COLO829 (cell line): ENCODE measurements at places on chromosomes 16 and 17.
A peak's percentile ranks its signal among the peaks of the same experiment; 100 is the strongest.

DNA sequence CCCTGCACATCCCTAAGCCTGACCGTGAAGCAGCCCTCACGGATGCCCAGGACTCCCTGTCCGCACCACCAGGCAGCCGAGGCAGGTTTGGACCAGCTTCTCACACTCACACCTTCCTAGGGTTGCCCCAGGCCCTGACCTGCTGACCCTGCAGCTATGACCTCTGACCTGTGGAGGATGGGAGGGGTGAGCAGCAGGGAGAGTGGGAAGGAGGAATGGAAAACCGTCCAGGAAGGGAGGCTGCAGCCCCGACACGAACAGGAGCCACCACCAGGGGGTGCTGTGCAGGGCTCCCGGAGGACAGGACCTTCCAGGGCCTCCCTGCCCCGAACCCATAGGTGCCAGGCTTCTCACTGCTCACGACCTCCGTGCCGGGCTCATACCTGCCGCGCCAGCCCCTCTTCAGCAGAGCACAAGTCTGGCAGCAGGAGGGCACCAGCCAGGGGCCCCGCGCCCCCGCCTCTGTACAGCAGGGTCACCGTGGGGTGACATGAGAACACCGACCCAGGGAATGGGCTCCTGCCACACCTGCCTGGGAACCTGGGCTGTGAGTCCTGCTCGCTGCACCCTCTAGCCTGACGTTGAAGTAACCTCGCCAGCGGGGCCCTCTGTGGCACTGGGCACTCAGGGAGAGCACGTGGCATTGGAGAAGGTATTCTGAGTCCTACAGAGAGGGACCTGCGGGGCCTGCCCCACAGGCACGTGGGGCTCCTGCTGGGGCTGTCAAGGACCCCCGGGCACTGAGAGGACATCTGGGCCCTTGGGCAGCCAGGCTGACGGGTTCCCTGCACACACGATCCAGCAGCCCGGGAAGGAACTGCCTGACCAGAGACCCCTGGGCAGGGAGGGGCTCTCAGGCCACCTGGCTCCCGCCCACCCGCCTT, 37.6 kb downstream of the CTU2 start:
- DNase-seq, result peak; percentile 39

DNA sequence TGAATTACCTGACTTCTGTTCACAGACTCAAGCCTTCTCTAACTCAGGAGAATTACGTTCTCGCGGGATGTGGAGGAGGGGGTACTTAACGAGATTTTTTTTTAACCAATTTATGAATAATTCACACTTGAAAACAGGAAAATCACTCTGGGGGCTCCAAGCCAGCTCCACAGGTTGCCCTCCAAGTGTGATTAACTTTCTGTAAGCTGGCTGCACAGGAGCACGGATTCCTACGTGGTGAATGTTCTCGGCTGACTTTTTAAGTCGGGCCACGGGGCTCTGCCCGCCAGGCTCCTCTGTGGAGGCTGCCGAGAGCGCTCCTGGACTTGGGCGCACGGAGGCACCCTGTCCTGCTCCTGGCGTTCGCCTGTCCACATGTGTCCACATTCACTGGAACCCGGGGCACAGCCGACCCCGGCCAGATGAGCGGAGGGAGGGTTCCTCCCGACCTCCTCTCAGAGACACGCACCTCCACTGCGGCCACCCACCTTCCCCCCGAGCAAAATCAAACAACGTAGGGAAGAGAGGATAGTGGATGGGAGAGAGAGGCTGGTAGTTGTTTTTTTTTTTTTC, 147.1 kb upstream of the CHMP6 start:
- DNase-seq, result no peak

DNA sequence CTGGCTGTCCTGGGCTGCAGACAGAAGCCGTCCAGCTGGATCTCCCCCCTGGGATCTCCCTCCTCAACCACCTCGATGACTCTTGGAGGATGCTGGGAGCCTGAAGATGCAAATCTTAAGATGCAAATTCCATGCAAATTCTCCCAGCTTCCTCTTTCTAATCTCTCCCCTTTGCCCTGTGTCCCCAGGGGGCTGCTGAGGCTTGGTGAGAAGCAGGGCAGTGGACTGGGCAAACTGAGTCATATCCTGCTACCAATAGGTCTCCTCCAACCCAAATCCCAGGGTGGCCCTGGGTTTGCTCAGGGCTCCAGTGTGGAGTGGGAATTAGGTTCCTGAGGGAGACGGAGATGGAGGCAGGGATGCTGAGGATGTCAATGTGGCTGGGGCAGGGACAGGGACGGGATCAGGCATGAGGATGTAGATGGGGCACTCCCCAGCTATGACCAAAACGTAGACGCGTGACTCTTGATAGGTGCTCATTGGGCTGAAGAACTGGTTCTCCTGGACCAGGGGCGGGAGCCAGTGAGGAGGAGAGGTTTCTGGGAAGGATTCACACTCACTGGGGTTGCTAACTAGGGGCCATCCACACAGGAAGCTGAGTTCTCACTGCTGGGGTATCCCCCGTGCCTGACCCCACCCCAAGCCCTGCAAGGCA, 3.6 kb upstream of the ALOX12B start:
- DNase-seq, result no peak

DNA sequence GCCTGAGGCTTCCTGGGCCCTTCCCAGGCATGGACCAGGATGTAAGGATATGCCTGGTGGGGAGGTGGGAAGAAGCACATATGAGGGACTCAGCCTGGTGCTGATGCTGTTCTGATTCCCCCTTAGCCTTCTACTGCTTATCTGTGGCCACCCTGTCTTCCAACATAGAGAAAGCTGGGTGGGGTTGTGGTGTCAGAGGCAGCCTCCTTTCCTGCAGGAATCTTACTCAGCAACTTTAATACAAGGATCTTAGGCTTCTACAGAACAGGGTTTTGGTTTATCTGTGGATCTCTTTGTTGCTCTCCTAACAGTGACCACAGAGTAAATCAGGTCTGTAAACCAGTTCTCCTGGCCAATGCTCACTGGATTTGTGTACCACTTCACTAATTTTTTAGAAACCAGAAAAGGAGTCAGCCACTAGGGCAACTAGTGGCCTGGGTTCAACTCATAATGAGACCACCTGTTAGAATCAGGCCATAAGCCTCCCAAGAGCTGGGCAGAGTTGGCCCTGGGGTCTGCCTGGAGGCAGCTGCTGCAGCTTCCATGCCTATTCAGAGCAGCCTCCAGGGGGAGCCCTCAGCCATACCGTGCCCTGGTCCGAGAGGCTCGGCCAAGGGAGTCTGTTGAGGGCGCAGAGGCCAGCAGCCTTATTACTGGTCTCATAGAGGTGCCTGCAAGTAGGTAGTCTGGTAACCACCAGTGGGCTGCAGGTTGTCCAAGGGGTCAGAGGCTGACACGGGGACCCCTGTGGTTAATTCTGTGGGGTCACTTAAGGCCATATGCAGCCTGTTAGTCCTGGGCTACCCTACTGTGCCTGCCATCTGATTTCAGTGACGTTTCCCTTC, 7.1 kb downstream of the HAS3 start:
- DNase-seq, result peak; percentile 43

- no peak for DNase-seq
Observed at GRCh38 chr17:2398655-2399571, 1.9 kb downstream of the MNT start.

DNA sequence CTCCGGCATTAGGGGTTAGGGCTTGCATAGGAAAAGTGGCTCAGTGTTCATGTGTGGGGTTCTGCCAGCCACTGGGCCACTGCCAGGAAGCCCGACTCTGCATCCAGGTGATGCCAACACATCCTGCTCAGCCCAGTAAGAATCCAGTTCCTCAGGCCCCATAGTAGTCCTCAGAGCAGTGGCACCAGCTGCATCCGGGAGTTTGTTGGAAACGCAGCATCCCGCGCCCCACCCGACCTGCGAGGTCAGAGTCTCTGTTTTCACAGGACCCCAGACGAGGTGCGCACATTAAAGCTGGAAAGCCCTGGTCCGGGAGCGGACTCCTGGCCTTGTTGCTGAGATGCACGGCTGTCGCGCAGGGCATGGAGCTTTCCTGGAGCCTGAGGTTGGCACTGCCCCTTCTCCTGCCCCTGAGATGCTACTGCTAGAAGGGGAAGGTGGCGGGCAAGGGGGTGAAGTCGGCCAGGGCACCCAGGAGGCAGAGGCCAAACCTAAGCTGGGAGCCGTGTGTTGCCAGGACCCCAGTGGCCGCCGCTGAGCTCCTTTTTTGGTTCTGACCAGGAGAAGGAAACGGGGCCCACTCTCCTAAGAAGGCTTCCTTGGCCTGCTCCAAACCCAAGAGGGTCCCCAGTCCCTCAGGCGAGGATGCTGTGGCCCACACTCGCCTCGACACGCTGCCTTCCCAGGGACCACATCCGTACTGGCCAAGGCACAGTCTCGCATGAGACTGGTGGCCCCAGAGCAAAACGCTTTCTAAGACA, 44.4 kb downstream of the NOS2 start:
- no peak for DNase-seq

DNA sequence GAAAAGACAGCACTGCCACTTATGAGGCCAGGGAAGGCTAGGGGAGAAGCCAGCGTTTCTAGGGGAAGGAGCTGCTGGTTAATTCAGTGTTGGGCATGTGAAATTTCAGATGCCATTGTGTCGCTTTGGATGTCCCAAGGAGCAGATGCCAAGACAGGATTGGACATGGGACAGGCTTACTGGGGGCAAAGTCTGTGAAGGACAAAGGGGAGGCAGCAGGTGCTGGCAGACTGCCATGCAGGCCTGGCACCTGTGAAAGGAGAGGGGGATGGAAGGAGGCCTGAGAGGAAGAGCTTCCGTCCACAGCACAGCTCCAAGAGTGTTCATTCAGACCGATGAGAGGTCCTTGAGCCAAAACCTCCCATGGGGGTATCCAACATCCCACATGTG, 255.5 kb upstream of the RPL38 start:
- no peak for DNase-seq

GRCh38 chr16:28202147-28202746, 9.5 kb downstream of the XPO6 start:
- DNase-seq, result no peak

DNA sequence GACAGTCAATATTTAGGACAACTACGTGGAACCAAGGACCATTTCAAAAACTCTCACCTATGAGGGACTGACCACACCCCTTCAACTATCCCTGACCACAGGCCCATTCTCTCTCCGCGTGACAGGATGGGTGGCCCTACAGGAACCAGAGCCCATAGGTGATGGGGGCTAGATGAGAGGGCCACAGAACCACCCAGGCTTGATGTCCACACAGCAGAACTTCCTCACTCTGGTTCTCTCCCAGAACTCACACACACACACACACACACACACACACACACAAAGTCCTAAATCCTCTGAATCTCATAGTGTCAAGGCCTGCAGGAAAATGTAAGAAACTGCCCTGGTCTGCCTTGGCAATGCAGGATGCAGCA, 1.5 kb downstream of the ZNF319 start:
- DNase-seq, result no peak

DNA sequence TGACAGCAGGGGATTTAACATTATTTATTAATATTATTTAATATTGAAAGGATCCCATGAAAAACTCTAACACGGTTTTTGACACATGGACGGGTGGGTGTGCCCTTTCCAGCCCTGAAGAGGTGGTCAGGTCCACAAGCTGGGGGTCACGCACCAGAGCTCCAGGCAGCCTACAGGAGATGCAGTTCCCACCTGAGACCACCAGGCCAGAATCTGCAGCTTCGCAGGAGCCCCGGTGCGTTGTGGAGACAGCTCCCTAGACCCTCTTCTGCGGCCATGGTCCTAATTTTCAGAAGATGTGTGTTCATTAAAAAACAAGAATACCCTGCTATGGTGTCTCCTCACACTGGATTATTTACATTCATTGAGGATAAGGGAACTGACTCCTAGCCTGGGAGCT, 331.1 kb downstream of the C16orf95 start:
- no peak for DNase-seq

DNA sequence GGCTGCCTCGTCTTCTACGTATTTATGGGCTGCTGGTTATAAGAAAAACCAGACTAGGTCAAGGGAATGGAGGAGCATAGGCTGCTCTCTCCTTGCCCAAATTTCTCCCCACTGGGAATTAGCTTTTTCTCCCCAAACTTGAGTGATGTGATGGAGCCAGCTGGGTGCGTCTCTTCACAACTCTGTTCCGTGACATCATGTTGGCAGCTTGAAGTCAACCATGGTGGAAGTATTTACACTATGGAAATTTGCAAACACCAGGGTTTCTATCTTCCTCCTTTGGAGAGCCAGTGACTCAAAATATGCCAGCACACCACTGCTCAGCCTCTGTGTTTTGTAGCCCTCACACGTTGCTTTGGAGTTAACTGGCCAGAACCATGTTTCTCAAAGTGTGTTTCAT, 78.1 kb downstream of the OR1D5 start:
- no peak for DNase-seq

- no peak for DNase-seq
Observed at GRCh38 chr17:70329721-70330120, 160.4 kb downstream of the KCNJ2 start.

DNA sequence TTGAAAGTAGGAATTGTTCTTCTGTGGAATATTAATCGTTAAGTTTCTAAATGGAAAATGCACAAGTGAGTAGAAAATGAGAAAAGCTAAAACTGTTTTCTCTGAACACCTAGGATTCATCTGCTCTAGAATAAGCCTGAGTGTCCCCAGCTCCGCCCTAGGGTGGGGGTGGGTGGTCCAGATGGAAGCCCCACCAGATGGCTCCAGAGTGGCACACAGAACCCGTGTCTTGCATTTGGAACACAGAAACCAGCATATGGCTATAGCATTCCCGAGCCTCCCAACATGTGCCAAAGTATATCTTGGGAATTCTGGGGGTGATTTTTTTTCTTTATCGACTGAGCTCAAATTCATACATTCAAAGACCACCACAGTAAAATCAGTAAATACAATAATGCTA, 517.7 kb upstream of the PSMD7 start:
- DNase-seq, result no peak

- peak; percentile 63 for DNase-seq
Observed at GRCh38 chr17:58679263-58680037, 12.4 kb downstream of the TEX14 start.

DNA sequence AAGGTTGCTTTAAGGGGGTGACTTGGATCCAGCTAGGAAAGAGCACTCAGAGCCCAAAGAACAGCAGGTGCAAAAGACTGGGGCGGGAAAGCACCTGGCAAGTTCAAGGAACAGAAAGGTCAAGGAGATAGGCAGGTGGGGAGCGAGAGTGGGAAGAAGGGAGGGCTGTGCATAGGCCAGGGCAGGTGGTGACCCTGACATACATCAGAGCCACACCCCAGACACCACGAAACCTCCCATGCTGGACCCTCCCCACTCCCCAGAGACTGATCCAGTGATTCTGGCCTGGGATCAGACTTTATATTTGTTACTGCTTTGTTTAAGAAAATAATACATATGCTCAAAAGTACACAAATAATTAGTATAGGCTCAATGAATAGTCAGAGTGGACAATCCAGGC, 48.5 kb upstream of the RBFOX3 start:
- no peak for DNase-seq

GRCh38 chr16:83723244-83723643, 84.5 kb upstream of the HSBP1 start:
- no peak for DNase-seq

- no peak for DNase-seq
Observed at GRCh38 chr16:4846503-4846900, 586 bp downstream of the GLYR1 start.

DNA sequence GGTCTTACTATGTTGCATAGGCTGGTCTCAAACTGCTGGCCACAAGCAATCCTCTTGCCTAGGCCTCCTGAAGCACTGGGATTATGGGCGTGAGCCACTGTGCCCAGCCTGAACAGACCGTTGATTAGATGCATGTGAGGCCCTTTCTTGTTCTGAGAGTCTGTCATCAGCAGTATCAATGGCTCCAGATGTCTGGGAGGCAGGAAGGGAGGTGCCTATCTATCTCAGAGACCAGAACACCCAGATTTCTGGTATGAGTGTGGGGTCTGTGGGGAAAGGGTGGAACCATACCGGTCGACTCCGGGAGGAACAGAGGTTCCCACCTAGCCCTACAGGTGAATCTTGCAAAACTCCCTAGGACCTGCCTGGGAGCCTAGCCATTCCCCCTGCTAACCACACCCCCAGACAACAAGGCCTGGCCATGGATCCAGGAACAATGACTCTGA, 71.7 kb downstream of the PRKCB start:
- DNase-seq, result no peak
